ENCODE measurements at places on chromosomes 12 and 14.
A peak's percentile ranks its signal among the peaks of the same experiment; 100 is the strongest.

DNA sequence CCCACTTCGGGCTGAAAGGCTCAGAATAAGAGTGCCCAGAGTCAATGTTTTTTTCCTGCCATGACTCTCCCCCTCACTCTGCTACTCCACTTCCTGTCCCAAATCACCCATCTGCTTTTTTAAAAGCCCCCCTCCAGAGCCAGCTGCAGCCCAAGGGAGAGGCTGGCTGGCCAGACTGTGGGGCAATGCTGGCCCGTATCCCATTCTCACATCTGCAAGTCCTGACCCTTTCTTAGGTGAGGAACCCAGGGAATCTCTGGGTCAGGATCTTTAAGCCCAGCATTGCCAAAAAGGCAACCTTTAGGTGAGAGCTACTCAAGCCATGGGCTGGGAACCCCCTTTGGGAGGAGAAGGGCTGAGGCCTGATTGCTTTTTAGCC, 1.7 kb upstream of the ITGA5 start:
- no peak for DNase-seq

DNA sequence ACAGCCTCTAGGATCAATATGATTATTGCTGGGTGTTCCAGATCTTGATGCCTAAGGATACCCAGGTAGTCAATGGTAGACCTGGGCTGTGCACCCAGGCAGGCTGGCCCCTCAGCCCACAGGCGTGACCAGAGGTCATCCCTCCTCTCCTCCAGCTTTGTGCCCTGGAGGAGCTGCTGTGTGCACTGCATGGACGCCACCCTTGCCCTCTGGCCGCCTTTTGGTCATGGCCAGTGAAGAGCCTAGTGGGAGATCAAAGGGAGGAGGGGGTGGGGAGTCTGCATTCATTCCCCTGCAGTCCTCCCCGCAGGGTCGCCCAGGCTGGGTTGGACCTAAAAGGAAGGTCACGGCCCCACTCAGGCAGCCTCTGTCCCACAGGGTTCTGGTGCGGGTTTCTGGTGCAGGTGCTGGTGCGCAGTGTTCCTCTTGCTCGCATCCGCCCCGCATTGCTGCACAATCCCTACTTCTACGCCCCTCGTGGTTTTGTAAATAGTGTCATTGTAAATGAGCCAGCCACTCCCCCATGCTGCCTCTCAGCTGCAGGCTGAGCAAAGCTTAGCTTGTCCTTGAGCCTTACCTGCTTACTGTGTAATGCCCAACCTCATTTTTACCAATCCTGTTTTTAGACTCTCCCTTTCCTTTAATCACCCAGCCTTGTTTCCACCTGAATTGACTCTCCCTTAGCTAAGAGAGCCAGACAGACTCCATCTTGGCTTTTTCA, 55.3 kb downstream of the PSMA6 start:
- DNase-seq = peak; percentile 65

- peak; percentile 92 for DNase-seq
Measured at GRCh38 chr12:48716493-48717251, at the start of gene CCNT1. CCNT1 (minus strand) TSS chr12:48716707; CDS start chr12:48716675, 32 bp downstream.

DNA sequence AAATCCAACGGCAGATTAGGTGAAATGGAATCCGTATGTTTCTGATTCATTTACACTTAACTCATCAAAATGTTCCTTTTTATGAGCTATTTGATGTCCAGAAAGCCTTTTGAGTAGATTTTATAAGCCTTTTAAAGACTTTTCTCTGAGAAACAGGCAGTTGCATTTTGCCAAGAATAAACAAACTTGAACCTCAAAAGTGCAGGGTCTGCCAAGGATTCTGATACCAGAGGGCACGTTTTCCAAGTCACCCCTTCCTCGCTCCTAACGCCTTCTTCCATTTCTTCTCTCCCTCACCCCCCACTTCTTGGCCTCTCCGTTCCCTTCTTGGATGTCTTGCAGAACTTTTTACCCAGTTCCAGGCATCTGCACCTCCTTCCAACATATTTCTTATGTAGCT, 200.6 kb upstream of the TBX3 start:
- no peak for DNase-seq

- peak; percentile 5 for DNase-seq
Measured at GRCh38 chr12:83664650-83665049, 977.9 kb downstream of the TMTC2 start.

DNA sequence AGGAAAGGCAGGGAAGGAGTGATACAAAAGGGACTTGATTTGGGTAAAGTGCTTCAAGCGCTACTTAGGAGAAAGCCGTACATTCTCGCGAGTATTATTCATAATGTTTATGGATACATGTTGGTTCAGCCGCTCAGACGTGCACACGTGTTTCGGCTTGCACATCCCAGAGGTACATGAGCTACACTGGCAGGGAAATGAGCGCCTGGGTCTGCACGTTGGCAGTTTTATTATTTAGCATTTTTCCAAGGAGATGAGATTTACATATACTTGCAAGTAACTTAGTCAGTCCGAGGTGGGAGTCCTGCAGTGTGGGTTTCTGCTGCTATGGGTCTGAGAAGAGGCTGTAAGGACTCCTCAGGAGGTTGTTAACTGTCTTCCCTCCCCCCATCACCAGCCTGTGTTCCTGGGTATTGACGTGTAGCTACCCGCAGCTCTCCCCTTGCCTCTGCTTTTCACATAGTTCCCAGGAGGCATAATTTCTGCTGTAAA, 1.5 kb downstream of the PRKCH start:
- peak; percentile 39 for DNase-seq

DNA sequence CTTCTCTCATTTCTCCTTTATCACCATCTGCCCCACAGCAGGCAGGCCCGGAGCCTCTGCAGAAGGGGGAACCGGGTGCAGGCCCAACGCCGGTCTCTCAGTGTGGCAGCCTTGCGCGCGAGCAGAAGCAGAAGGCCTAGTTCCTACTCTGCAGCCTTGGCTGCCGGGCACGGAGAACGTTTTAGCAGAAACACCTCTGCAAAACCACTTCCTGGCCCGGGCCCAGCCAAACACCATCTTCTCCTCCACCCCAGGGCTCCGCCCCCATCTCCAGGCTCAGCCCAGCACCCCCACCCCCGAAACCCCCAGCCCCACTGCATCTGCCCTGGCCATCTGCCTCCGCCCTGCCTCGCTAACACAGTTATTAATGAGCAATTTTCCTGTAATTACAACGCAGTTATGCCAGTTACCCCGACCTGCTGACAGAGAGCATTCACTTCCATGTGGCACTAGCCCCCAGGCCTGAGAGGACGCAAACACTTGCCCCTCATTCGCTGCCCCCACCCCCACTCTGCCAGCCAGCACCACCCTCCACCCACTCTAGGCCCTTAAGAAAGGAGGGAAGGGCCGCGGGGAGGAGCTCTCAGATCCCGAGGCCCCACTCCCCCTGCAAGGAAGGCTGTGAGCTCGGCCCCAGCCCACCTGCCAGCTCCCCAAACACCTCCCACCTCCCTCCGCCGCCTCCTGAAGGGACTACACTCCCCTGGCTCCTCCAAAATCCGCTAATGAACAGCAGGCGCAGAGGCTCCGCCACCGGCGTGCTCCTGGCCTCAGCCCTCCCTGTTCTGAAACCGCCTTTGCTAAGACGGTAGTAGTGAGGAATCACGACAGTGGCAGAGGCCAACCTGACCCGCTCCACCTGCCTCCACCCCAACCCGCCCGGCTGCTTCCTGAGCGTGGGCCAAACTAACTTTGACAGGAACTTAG, 44.7 kb upstream of the FBRSL1 start:
- no peak for DNase-seq

GRCh38 chr12:26319511-26319910, 124.1 kb downstream of the SSPN start:
- DNase-seq = no peak

GRCh38 chr12:101045486-101046464, 164.3 kb downstream of the SLC5A8 start:
- DNase-seq = no peak

- DNase-seq = no peak
Measured at GRCh38 chr14:21049271-21049673, 7.1 kb downstream of the RNASE7 start.

DNA sequence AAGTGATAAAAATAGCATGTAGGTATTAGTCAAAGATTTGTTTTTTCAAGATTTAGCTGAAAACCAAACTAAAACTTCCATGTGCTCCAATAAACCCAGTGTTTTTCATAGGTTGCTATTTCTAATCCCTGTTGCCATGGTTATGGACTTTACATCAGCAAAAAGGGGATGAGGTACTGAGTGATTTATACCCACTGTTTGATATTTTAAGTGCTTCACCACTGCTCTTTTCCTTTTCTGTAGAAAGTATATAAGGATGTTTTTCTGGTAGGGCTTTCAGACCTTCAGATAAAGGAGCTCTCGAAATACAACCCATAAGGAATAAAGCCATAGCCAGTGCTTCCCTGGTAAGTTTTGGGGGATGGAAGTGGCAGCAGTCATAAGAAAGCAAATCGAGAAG, at the start of gene OTOGL:
Gene OTOGL (plus strand): TSS at position 279 of the 400 bp plus-strand sequence. CDS start 109,895 bp downstream, outside the sequence.
- DNase-seq = no peak

- DNase-seq = no peak
Measured at GRCh38 chr12:123767613-123768012, 5.5 kb downstream of the DNAH10 start.

DNA sequence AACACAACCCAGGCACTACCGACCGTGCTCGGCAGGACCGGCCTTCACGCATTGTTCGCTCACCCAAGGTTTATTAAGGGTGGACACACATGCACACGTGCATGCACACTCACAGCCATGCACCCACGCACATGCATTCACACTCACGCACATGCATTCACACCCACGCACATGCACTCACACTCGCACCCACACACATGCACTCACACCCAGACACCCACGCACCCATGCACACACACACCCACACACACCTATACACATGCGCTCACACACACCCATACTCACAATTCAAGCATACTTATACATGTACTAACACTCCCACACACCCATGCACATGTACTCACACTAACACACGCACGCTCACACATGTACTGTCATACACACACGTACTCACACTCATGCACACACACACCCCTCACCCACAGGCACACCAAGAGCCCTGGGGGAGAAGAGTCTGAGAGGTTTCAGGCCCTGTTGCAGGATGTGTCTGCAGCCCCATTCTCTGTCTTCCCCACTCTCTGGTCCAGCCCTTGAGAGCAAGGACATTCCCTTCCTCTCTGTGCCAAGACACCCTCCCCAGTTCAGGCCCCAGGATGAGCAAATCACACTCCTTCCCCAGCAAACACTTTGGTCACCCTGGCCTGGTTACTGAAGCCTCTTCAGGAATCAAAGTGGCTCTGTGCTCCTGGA, 49.4 kb upstream of the BCL11B start:
- no peak for DNase-seq

DNA sequence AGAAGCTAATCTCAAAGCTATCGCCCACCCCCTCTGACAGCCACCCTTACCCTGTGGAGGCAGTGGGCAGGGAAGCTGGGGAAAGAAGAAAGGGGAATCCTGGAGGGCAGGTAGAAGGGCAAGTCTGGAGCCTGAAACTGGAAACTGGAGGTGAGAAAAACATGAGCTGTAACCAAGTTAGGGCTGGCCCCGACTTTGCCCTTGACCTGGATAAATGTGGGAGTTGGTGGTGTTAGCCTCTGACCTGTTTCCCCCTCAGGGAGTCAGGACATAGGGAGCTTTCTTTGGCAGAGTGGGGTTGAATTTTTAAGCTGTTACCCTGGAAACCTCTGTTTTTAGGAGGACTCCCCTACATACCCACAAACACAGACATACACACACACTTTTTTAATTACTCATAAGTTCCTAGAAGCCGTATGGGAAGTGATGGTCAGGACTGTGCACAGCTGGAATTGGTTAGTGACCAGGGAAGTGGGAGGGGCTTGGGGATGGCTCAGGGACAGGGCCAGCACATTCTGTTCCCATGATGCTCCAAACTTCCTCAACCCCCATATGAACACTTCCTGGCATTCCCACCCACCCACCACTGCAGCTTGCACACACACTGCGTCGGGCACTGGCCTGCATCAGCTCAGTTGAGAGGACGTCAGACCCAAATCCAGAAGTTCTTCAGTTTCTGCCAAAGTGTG, 5.0 kb upstream of the MMP19 start:
- DNase-seq = no peak

DNA sequence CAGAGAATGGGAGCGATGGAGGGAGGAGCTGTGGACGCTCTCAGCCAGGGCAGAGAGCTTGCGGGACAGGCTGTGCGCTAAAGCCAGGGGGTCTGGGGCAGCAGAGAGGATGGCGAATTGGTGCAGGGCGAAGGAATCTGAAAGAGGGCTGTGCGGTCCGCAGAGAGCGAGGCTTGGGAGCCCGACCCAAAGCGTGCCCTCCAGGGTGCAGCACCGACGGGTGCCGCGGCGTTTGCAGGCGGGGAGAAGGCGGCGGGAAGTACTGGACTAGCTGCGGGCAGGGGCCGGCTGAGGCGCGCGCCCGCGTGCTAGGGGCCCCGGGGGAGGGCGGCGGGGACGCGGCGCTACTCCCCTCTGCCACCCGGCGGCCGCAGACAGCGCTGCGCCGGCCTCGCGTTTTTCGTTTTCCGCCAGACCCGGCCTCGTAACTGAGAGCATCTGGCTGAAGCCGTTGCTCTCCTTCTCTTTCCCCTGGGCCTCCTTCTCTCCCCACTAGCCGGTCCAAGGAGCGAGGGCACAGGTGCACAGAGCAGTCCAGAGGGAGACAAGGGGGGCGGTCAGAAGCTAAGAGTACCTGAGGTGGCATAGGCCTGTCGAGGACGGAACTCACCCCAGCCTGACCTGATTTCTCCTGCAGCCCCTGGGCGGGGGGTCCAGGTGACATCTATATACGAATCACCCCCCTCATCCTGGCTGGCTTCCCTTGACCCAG, 24.9 kb downstream of the SLC6A12 start:
- DNase-seq = peak; percentile 30

GRCh38 chr12:31583878-31584277, 7.1 kb downstream of the DENND5B start:
- no peak for DNase-seq

DNA sequence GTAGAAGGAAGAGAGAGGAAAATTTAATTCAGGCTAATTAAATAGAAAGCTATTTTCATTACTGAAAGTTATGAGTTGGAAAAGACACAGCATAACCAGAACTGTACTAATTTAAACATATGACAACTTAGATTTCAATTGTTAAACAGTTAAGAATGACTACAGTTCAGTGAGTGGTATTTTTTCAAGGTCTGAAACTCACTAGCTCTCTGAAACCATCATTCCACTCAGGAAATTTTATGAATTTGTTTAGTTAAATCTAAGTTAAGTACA, 62.4 kb downstream of the EPS8 start:
- no peak for DNase-seq

- DNase-seq = no peak
Measured at GRCh38 chr12:79426121-79426520, 264.6 kb downstream of the PAWR start.

- no peak for DNase-seq
Measured at GRCh38 chr14:30607156-30607780, 14.9 kb upstream of the SCFD1 start.

DNA sequence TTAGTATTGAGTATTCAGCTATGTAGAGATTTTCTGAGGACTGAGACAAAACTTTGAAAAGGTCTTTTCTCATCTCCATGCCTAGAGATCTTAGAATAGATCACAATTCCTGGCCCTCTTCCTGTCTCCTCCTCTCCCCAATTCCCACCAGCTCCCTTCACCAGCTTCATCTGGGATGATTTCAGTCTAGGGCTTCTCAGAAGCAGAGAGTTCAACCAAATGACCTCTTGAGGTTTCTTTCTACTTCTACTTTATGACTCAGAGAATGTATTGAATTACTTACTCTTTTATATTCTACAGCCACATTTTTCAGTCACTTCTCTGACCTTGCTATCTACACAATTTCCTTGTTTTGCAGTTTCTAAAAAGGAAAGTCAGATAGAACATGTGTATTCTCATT, 19.4 kb upstream of the SNX6 start:
- DNase-seq = no peak

GRCh38 chr12:75505706-75506312, 5.6 kb downstream of the KRR1 start:
- DNase-seq = peak; percentile 15

Data from NCI-H510A treated with DMSO at 0.1 percent for 48 hours (cell line).